ENCODE measurements at places on chromosomes 2 and 18. TPM values are rescaled to one million over a fixed set of nuclear protein-coding genes. Genes with fewer than 3 reads are reported as not detected.

Gene RAX
- total RNA-seq, result 0.17 TPM

Gene SERPINB3
- total RNA-seq, result not detected

Gene SCN3A
- not detected for total RNA-seq

Gene ASTL
- 1.8 TPM for total RNA-seq

Gene OTOS
- not detected for total RNA-seq

Gene LRATD1
- not detected for total RNA-seq

Gene RND3
- not detected for total RNA-seq

Gene PROM2
- 0.48 TPM for total RNA-seq

Gene SERPINB2
- total RNA-seq, result not detected

Gene NEURL3
- 0.87 TPM for total RNA-seq

Gene EGR4
- total RNA-seq, result 0.34 TPM

Gene GYPC
- 123 TPM for total RNA-seq

DNA sequence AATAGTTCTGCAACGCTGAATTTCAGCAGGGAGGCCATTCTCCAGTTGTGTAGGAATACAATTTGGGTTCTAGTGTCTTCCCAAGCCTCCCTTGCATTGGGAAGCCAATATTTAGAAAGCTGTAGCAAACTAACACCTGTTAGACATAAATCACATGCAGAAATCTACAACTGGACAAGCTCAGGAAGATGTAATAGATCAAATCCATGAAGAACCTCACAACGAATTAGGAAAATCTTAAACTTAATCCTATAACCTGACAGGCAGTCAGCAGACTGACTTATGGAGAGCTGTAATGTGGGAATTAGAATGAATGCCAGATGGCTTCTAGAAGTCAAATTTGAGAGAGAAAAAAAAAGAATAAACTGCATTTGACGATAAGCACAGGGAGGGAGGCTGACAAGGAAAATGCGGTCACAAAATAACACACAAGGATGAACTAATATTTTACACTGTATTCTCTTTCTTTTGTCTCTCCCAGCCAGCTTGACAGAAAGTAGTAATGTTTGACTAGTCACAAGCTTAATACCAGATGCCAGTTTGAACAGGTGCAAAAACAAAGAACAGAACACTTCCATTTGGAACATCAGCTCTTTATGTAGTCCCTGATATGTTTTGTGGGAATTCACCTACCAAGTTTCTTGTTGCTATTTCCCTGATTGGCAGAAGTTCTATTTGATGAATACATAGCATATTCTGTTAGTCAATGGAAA is 50.8 kb upstream of the FANCL start:
- DNase-seq, result no peak

GRCh38 chr18:77648411-77648810 is 398.8 kb downstream of the GALR1 start:
- DNase-seq, result no peak

DNA sequence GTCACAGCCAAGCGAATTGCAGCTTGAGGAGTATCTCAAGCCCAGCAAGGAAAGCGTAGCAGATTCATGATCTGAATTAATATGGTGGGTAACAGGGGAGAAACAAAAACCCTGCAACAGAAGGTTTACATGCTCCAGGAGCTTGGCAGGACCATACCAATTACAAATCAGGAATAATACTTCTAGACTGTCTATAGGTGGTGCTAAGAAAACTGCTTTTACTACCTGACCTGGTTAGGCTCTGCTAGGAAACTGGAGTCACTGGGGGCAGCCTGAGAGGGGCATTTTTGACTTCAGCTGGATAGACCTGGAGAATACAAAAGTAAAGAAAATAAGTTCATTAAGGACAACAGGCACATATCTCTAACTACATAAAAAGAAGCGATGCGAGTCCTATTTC is 24.6 kb upstream of the SPOPL start:
- DNase-seq, result no peak

GRCh38 chr18:22828171-22828570 is 105.0 kb upstream of the RBBP8 start:
- DNase-seq, result no peak

GRCh38 chr2:195683174-195683573 is 26.1 kb downstream of the SLC39A10 start:
- DNase-seq, result no peak

GRCh38 chr2:179985163-179985820 is 21.8 kb downstream of the CWC22 start:
- no peak for DNase-seq

DNA sequence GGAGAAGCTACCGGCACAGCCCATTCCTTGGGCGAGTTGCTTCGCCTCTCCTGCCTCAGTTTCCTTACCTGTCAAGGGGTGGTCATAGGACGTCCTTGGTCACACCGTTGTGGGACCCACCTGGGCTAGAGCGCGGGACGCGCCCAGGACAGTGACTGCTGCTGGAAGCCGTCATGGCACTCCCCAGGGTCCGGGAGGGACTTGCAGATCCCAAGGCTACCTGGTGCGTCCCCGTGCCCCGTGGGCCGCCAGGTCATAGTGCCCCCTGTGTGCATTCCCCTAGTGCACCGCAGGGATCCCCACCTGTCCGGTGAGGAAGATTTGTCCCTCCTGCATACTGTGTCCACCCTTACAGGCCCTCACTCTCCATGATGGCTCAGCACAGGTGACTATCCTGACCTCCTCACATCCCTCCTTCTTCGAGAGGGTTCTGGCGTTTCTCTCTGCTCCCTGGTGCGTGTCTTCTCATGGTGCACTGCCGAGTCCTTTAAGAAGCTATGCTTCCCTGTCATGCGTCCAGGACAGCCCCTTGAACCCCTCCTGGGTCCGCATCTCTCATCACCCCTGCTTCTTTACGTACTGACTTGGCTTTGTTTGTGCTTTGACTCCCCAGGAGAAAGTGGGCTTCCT is 886 bp upstream of the STK25 start:
- DNase-seq, result no peak

- DNase-seq, result no peak
These were observed 448.1 kb upstream of the VRK2 start for GRCh38 chr2:57598551-57598950.

GRCh38 chr18:650428-650858 is 7.0 kb upstream of the TYMS start:
- peak; percentile 61 for DNase-seq

DNA sequence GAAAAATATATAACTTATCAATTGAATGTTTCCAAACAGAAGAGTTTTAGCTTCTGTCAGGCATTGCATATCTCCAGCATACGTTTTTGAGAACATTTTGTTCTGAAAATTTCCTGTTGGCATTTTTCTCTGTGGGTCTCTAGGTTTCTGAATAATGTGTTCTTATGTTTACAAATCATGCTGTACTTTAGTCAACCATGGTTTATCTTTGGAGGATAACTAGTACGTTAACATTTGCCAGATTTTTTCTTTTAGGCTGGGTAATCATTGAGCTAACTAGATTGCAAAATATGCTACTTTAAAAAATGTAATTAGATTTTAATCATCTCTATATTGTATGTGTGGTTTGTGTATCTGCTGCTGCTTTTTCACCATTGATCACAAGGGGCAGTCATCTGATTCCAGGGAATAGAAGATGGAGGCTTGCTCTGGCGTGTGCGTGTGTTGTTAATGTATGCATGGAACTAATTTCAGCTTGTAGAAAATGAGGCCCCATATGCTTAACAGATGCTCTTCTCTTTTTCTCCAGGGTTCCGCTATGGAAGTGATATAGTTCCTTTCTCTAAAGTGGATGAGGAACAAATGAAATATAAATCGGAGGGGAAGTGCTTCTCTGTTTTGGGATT is 21.3 kb downstream of the XRCC5 start:
- no peak for DNase-seq

DNA sequence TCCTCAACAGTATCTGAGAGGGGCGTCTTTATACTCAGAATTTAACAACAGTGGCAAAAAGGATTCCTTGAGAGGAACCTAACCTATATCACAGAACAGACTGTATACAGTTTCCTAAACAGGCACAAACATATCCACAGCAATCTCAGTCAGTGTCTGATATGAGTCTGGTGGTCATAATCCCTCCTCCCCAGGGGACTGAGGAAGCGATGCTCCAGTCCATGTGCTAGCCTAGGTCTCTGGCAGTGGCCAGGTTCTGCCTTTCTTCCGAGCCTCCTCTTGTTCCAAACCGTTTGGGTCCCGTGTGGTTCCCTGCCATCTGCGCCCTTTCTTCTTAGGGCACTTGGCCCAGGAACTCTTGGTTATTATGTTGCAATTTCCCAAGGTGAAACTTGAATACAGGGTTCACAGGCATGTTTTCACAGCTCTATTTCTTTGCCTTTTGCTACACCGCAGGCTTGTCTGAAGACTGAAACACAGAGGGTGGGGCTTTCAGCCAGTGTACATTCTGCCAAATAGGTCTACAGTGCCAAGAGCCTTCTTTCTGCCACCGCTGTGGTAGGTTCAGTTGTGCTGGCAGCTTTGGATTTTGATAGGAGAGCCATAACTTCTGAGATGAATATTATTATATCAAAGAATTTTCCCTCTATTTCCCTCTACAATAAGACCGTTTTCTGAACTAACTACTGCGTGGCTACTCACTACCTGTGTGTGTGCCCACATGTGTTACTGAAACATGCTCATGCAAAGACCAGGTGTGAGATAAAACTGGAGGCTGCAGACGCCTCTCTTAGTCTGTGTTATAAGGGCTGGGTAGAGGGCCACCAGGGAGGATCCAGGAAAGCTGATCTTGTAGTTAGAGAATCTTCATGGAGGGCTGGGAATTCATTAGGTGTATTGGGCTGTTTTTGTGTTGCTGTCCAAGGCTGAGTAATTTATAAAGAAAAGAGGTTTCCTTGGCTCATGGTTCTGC is 75.0 kb upstream of the HAAO start:
- DNase-seq, result no peak

GRCh38 chr2:74186038-74186437 is 7.4 kb upstream of the MOB1A start:
- peak; percentile 77 for DNase-seq

GRCh38 chr2:105997711-105998110 is 196.4 kb downstream of the UXS1 start:
- no peak for DNase-seq

DNA sequence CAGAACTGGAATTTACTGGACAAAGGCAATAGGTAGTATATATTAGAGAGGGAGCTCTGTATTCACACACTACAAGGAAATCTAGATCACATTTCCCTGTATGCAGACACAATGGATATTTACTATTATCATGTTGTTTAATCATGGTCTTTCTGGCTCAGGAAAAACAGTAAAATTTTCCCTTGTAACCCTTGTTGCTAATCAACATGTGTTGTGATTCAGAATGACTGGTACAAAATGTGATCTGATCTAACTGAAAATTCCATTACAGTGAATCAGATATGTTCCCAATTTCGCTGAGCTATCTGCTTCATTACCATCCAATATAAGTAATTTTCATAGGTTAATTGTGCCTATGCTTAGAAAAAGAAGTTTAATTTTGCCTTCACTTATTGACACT is 1109.7 kb downstream of the LRP1B start:
- no peak for DNase-seq

DNA sequence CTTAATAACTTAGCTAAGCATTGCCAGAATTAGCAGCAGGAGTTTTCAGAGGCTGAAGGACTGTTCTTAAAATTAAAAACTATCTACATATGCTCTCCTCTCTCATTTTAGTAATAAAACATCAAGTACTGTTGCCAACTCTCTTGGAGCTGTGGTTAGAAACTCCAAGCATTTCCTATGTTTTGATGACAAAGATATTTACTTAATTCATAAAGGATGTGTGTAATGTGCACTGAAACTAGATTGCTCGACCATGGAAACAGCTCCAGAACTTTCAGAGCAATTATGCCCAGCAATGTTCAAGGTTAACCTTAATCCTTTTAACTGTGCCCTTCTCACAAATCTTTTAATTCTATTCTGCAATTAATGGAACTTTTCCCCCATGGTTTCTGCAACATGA is 8.4 kb downstream of the GRP start:
- no peak for DNase-seq

GRCh38 chr2:196798980-196799379 is 503 bp downstream of the GTF3C3 start:
- DNase-seq, result no peak

- DNase-seq, result no peak
These were observed 409.0 kb downstream of the LPIN1 start for GRCh38 chr2:12155303-12156051.

GRCh38 chr2:28538134-28538533 is 42.3 kb downstream of the PLB1 start:
- no peak for DNase-seq

- DNase-seq, result peak; percentile 46
These were observed 3.7 kb downstream of the HDAC4 start for GRCh38 chr2:239396881-239397681.

DNA sequence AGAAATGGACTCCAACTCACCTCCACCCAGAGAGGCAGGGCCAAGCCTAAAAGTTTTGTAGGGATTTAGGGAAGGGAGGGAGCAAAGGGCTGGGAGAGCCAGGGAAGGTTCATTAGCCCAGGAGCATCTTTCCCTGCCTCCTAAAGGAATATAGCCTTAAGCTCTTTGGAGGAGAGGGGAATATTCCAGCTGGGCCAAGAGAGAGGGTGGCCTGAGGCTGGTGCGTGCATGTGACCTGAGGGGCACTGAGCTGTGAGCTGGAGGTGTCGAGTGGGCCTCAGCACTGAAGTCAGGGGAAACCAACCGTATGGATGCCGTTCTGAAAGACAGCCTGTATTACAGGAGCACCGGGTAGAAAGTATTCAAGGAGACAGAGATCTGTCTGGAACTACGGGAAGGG is 112.6 kb downstream of the KLHL29 start:
- DNase-seq, result no peak

- DNase-seq, result no peak
These were observed 9.0 kb upstream of the SFXN5 start for GRCh38 chr2:73080321-73081131.

GRCh38 chr2:10481666-10482157 is 33.6 kb upstream of the ODC1 start:
- DNase-seq, result no peak

DNA sequence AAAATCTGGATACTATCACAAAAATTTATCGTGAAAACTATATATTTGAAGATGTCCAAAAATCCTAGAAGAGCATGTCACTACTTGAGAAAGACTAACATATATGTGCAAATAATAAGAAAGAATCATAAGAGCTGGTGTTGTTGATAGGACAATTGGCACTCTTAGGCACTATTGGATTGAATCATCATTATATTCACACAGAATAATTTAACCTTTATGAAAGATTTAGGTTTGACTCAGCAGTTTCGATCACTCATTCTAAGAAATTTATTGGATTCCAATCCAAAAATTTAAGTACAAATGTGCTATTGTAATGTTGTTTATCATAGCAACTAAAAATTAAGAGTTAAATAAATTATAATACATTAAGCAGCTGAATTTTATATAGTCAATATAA is 503.6 kb downstream of the SPAG16 start:
- no peak for DNase-seq

DNA sequence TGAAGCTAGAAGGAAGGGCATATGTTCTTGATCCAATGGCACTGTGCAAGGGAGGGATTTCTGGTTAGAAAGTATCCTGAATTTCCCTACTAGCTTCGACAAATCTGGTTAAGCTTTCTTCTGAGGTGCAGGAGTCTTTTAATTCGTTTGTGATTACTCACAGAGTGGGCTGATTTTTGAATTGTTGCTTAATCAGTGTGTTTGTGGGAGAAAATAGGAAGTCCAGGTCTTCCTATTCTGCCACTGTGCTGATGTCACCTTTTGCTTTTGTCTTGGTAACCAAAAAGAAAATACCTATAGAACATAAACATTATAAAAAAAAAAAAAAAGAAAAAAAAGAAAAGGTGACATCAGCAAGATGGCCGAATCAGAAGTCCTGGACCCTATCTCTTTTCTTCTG is 1008.6 kb downstream of the TSN start:
- DNase-seq, result no peak

- no peak for DNase-seq
These were observed 6.8 kb downstream of the DNAJB2 start for GRCh38 chr2:219285894-219286425.

Data from activated CD4-positive, alpha-beta memory T cell treated with anti-CD3 and anti-CD28 coated beads for 36 hours (primary cell).